ENCODE measurements at places on chromosomes 7 and 10. TPM values are rescaled to one million over a fixed set of nuclear protein-coding genes. Genes with fewer than 3 reads are reported as not detected.

ANKRD7 gene
- total RNA-seq = not detected

TMEM196 gene
- not detected for total RNA-seq

ZNF467 gene
- not detected for total RNA-seq

PLXNA4 gene
- total RNA-seq = 0.14 TPM

AKR1D1 gene
- not detected for total RNA-seq

TET1 gene
- 1.6 TPM for total RNA-seq

NPFFR1 gene
- not detected for total RNA-seq

TMEM130 gene
- not detected for total RNA-seq

CLEC2L gene
- not detected for total RNA-seq

GIMAP1 gene
- 3.9 TPM for total RNA-seq

OR2A42 gene
- total RNA-seq = 0.09 TPM

CTAGE4 gene
- total RNA-seq = 1.2 TPM

PILRA gene
- total RNA-seq = 12.3 TPM

CSTF2T gene
- 41.2 TPM for total RNA-seq

Data from activated T-helper 2 cell treated with anti-CD3 and anti-CD28 coated beads, Interferon-gamma antibody, Interleukin-2, Interleukin-4, amounts not matched to agents 10 μg/mL and 5 μg/mL and 100 μg/mL, durations not matched to agents 14 hours and 24 hours and 36 hours (primary cell).